ENCODE measurements at places on chromosomes 11 and 22.

DNA sequence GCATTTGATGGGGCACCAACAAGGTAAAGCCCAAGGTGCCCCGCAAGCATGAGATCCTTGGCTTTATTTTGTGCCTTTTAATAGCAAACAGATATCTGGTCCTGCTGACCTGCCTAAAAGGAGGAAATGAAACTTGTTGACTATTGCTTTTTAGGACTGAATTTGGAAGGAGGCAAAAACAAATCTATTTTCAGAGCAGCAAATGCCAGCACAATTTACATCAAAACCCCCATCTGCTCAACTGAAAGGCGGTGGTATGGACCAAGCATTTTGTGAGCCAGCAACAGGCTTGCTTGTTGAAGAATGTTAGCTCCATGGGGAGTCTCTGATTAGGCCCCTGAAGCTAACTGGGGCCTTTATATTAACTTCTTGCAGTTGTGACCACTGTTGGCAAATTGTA is 192.6 kb upstream of the E2F8 start:
- no peak for DNase-seq

- no peak for DNase-seq
Observed at GRCh38 chr22:39383841-39384625, 15.5 kb upstream of the TAB1 start.

GRCh38 chr11:44955015-44955738 is 4.5 kb upstream of the TP53I11 start:
- DNase-seq: peak; percentile 46

GRCh38 chr22:44351685-44352377 is 39.1 kb upstream of the SHISAL1 start:
- DNase-seq: peak; percentile 79

Measured in ovary (tissue), 10 donors.